Non-pigmented ciliary epithelial cell (primary cell): ENCODE measurements at places on chromosomes 11 and 22.

DNA sequence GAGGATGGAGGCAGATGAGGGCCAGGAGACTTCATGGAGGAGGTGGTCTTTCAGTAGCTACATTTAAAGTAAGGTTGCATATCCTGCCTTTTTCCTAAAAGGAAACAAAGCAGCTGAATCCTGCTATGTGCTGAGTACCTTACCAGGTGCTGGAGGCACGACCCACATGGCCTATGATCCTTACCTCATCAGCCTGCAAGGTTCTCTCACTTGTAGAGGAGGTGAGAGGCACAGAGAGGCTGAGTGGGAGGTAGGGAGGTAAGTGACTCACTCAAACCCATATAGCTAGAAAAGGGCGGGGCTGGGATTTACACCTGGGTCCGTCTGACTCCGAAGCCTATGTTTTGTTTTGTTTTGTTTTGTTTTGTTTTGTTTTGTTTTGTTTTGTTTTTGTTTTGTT lies 75.8 kb downstream of the BUD13 start:
- no peak for DNase-seq

DNA sequence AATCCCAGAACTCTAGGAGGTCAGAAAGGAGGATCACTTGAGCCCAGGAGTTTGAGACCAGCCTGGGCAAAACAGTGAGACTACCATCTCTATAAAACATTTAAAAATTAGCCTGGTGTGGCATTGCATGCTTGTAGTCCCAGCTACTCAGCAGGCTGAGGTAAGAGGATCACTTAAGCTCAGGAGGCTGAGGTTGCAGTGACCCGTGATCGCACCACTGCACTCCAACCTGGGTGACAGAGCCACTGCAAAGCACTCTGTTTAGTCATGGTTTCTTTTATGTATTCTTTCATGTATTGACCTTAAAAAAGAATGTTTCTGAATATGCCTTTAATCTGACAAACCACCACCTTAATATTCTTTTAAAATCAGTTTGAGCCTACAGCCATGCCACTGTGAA lies 52.2 kb downstream of the BIRC2 start:
- DNase-seq: no peak

GRCh38 chr11:62390237-62390636 lies 28.6 kb upstream of the SCGB1A1 start:
- no peak for DNase-seq

- no peak for DNase-seq
Measured at GRCh38 chr22:39603345-39603744, 32.8 kb downstream of the CACNA1I start.

- no peak for DNase-seq
Measured at GRCh38 chr11:119085437-119085847, 761 bp downstream of the HMBS start.

GRCh38 chr11:31780078-31780477 lies 31.0 kb downstream of the PAX6 start:
- DNase-seq: no peak

- DNase-seq: no peak
Measured at GRCh38 chr22:26766510-26767350, 109.3 kb downstream of the MIAT start.

- no peak for DNase-seq
Measured at GRCh38 chr11:61974766-61975631, 7.6 kb upstream of the FTH1 start.
